Islet precursor cell (in vitro differentiated cells): ENCODE measurements at places on chromosomes 4 and X.

DNA sequence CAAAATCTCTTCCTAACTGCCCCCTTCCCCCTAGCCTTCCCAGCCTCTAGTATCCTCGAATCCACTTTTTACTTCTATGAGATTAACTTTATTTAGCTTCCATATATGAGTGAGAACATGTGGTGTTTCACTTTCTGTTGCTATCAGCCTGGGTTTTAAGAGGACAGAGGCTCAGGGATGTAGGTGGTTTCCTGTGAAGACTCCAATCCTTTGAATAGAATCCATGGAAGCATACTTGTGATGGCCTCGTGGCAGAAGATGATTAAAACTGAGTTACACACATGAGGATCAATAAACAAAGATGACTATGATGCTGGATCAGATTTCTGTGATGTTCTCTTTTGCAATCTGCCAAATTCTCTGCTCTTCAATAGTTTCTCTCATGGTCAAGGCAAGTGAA lies 29.8 kb downstream of the CD99L2 start:
- no peak for DNase-seq

DNA sequence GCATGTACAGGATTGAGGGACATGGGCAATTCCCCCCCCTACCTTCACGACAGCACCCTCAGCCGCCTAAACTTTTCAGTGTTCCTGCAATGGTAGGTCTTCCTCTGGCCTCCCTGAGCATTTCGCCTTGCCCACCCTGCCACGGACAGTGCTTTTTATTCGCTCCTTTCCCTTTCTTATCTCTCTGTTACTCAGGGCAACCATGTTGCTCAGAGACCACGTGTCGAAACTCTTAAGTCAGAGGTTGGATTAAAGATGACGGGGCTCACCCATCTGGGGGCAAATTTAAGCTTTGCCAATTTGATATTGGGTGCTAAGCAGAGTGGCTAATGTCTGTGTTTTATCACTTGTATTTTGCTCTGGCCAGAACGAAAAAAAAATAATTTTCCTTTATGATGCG lies 20.4 kb downstream of the TENM3 start:
- no peak for DNase-seq

GRCh38 chr4:21470535-21470934 lies 478.0 kb downstream of the KCNIP4 start:
- no peak for DNase-seq

GRCh38 chr4:28247805-28248204 lies 1387.2 kb downstream of the STIM2 start:
- no peak for DNase-seq

DNA sequence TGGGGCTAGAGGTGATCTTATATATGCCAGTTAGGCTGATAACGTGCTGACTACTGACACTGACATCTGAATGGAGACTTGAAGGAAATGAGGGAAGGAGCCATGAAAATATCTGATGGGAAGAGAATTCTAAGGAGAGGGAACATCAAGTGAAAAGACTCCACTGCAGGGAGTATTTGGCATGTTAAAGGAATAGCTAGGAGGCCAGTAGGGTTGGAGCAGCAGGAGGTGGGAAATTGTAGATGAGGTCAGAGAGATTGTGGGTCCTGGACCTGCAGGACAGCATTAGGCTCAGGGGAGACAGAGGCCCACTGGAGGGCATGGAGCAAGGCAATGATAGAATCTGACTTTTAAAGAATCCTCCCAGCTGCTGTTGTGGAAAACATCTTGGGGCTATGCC lies 55.8 kb upstream of the NSUN7 start:
- no peak for DNase-seq

DNA sequence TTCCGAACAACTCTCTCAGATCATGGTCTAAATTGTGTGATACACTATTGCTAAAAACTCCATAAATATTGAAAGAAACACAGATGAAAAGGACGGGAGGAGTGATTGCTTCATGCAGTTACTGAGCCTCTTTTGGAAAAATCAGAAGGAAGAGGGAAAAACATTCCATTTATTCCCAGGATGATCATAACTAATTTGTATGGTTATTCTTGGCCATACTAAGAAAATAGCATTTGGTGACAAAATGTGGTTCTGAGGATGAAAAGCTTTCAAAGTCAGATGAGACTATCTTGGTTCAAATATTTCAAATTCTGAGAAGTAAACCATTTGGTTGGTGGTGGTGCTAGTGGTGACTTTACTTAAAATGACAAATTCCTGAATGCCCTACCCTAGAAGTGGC lies 305.4 kb upstream of the LDB2 start:
- no peak for DNase-seq
